Activated CD4-positive, CD25-positive, alpha-beta regulatory T cell treated with anti-CD3 and anti-CD28 coated beads, Interleukin-2, amount 50 U/mL, for 16 hours (primary cell): ENCODE measurements at places on chromosomes 5 and 9.

DNA sequence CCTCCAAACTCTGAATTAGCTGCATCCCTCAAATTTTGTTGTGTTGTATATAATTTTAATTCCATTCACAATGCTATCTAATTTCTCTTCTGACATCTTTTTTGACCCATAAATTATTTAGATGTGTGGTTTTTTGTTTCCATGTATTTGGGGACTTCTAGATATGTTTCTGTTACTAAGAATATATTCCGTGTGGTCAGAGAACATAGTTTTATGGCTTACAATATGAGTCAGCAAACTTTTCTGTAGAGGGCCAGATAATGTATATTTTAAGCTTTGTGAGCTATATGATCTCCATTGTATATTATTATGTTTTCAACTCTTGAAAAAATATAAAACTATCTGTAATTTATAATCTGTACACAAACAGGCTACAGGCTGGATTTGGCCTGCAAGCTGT lies 33.4 kb downstream of the MVB12B start:
- DNase-seq = no peak

DNA sequence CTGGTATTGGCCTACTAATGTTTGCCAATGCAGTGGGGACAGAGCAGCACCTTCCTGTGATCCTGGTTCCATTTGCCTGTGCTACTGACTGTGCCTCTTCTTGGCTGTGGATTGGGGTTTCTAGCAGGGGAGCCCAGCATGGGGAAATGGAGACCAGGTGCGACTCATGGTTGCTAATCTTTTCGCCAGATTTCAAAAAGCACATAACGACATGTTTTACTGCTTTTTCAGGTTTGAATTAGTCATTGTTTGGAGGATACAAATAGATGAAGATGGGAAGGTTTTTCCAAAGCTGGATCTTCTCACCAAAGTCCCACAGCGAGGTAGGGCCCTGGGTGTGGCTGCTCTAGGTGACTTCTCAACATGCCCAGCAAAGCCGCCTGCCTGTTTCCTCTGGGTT lies 57.6 kb downstream of the IPPK start:
- DNase-seq = no peak

- no peak for DNase-seq
These were observed 173.8 kb downstream of the ADAMTS6 start for GRCh38 chr5:65307931-65308330.

DNA sequence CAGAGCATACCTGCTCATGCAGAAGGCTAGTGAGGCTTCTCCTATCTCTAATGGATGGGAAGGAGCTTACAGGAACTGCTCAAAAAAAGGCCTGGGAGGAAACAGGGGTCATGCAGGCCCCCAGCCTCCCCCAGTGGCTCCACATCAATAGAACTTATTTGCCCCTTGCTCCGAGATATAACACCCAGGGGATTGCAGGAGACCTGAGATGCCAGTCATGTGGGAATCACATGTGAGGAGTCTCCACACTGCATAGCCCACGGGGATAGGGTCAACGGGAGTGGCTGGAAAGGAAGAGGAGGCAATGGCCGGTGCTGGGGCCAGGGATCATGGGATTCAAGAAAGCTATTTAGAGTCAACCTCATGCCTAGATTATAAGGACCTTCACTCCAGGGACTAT lies 76.2 kb downstream of the NRG2 start:
- DNase-seq = no peak

DNA sequence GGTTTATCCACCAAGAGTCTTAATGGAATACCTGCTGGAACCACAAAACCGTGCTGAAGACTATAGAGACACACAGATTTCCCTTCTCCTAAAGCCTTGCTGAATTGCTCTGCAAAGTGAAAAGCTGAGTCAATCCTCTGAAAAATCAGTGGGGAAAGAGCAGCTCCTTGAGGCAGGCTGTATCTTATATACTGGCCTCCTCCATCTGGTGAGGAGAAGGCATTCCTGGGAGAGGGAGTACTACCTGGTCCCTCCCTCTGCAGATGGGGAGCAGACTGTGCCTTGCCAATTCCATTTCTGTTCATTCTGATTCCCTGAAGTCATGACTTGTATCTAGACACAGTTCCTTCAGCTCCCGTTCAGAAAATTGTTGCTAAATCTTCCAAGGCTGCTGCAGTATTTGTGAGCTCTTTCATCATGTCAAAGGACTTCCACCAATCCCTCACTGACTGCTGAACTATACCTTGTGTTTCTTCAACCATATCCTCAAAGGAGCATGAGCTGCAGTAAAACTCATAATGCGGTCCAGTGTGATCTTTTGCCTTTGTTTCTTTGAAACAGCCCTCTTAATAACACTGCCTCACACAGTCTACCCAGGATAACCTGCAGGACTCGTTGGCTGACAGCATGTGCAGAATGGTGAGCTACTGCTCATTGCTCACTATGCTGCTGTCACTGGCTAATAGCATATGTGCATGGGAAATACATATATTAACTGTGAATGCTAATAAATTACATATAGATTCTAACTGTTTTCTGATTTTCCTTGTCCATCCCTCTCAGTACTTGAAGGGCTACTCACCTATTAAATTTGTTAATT lies 84.5 kb downstream of the FOXD1 start:
- no peak for DNase-seq

DNA sequence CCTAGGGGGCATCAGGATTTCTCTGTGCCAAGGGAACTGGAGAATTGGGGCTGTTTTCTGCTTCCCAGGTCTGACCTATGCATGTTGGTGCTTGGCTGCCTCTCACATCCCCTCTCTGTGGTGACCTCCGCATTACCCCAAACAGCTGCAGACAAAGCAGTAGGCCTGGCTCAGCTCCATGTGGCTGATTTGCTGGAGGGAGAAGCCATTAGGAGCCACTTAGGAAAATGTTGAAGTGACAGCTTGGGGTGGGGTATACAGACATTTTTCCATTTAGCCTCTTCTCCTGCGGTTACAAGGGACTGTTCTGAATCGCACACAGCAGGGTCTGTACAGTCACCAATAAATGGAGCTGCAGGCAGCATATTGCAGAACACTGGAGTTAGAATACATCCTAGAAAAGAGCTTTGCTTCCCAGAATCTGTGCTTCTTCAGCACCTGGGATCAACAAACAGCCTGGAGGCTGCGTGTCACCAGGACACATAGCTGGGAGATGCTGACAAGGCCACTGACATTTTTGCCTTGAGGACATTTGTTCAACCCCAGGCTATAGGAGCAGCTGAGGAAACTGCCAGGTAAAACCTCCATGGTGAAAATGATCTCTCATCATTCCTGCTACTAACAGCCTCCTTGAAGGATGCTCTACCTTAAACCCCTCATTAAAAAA lies 335.3 kb downstream of the DIRAS2 start:
- no peak for DNase-seq

DNA sequence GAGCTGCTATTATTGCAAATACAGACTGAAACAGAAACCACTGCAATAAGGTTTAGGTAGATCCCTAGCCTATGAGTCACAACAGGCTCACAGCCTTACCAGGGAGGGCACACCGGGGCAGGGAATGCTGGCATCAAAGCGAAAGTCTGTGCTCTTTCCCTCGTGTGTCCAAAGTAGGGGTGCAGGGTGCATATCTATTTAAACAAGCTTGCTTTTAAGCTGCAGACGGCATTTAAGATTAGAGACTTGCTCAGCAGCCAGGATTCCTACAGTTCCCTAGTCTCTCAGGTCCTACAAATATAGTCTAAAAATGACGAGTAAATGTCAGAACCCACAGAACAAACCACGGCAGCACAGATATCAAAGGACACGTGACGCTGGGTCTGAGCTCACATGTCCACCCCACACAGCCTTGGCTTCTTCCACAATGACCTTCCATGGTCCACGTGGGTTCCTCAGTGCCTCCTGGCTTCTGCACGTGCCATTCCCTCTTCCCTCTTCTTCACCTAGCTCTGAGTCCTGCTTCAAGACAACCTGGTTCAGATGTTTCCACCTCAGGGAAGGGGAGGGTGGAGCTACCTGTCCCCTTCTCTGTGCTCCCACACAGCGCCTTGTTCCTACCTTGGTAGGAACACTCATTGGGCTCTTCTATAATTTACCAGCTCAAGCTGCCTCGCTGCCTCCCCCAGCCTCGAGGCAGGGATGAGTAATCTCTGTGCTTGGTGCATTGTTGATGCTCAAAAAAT lies 193.2 kb downstream of the MAPKAP1 start:
- no peak for DNase-seq

DNA sequence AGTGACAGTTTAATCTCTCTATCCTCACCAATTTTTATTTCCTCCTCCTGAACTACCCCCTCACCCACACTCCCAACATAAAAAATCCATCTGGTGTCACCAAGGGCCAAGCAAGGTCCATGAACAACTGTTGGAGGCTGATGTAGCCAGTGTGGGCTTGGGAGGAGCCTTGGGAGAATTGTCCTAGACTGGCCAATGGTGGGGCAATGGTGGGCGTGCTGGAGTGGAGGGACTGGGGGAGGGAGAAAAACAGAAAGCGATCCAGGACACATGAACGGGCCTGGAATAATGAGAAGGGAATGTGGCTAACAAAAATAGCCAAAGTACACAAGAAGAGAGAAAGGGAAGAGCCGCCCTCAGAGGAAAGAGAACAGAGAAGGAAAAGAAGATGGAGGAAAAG lies 272.6 kb downstream of the ENC1 start:
- no peak for DNase-seq

- DNase-seq = no peak
These were observed 71.4 kb upstream of the CHD1 start for GRCh38 chr5:99000221-99000620.

GRCh38 chr5:178286226-178287090 lies 53.9 kb upstream of the PHYKPL start:
- DNase-seq = no peak

DNA sequence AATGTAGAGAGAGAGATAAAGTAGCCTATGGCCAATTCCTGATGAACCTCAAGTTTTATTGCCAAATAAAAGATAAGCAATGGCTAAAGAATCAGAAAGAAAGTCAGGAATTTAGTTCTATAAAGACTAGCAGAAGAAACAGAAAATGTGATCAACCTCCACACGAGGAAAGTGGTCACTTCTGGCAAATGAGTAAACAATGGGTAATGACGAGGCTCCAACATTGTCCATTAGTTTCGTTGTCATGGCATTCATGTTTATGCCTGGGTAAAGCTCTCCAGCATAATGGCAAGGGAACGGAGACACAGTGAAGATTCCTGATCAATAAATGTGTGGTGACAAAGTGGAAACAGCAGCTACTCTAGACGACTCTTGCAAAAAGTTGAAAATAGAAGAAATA lies 341.8 kb upstream of the CTNND2 start:
- no peak for DNase-seq

GRCh38 chr5:97907646-97908400 lies 724.8 kb upstream of the RIOK2 start:
- DNase-seq = no peak

GRCh38 chr5:142602720-142603245 lies 83.1 kb downstream of the FGF1 start:
- DNase-seq = no peak

- DNase-seq = peak; percentile 6
These were observed 71.3 kb downstream of the TMC1 start for GRCh38 chr9:72592502-72593403.

GRCh38 chr5:147578228-147579024 lies 68.6 kb upstream of the DPYSL3 start:
- no peak for DNase-seq

DNA sequence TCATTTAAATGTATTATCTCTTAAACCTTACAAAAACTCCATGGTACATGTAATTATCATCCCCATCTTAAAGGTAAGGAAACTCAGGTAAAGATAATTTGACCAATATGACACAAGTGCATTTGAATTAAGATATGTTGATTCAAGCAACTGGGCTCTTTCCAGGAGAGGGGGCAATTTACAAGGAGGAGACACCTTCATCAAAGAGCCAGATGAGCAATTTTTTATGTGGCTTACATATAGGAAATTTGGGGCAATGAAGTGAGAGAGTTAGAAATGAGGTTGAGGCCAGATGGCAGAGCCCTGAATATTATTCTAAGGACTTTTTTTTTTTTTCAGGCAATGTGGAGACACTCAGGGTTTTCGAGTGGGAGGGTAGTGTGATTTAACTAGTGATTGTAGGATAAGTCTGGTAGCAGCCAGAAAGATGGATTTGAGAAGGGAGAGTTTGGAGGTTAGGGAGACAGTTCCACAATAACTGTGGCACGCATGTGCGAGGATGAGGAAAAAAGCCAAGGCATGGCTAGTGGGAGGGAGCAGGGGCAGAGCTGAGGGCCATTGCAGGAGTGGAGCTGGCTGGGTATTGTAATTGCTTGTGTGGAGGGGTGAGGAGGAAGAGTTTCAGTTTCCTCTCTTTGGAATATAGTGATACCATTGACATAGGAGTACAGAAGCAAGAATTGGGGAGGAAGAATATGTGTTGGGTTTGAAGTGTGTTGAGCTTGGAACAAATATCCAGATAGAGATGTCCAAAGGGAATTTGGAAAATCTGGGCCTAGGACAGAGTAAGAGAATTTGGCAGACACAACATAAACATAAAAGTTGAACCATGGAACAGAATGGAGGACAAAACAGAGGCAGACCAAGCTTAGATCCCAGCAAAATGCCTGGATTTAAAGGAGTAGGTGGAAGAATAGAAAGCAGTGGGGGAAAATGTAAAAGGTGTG lies 72.0 kb downstream of the ACTBL2 start:
- DNase-seq = no peak

- no peak for DNase-seq
These were observed 9.3 kb upstream of the ZDHHC12 start for GRCh38 chr9:128733256-128733655.

DNA sequence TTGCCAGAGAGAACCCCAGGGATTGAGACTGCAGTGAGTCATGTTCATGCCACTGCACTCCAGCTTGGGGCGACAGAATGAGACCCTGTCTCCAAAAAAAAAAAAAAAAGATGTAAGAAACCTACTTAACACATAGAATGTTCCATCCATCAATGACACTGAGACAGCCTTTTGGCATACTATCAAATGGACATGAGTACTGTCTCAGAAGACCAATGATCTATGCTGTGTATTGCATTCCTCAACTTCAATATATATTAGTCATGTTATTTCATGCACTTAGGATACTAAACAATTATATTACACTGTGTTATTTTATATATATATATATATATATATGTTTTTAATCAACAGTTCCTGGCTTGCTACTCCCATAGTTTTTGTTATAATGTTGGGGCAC lies 57.1 kb upstream of the ANKH start:
- no peak for DNase-seq

- DNase-seq = no peak
These were observed 46.3 kb downstream of the MAST4 start for GRCh38 chr5:66642538-66642937.

- no peak for DNase-seq
These were observed 421.5 kb upstream of the PTGER4 start for GRCh38 chr5:40258222-40258621.

DNA sequence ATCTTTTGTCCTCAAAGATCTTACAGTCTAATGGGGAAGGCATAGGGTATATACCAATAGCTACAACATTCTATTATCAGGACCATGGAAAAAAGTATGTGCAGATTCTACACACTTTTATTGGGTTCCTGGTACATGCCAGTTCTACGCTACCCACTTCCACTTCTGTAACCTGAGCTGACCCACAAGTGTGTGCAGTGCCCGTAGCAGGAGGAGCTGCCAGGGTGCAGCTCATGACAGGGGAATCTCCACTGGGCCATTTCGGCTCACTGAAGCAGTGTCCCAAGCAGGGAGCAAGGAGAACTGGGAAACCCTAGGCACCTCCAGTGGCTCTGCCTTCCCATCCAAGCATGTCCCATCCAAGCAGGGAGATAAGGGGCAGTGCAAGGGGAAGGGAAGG lies 60.4 kb downstream of the FOXI1 start:
- DNase-seq = no peak

- no peak for DNase-seq
These were observed 182.3 kb downstream of the MELK start for GRCh38 chr9:36755019-36755418.
